ENCODE measurements at places on chromosomes 1 and 21.

DNA sequence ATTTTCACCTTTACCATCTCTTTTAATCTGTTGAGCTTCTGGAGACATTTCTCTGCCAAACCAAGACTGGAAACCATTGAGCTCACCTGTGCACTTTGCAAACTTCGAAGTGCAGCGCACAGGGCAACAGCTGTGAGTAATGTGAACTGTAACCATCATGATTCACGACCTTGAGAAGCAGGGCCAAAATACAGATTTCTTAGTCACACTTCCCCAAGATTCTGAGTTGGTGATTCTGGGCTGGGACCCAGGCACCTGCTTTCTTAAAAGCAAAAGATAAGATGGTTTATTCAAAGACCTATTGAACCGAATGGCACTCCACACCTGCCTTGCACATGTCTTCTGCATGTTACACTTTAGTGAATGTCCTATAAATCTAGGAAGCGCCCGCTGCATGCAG is 10.2 kb downstream of the AGTRAP start:
- DNase-seq, result no peak

- no peak for DNase-seq
These were observed 4.5 kb downstream of the PATJ start for GRCh38 chr1:61746813-61747212.

GRCh38 chr1:174232761-174233160 is 73.4 kb downstream of the RABGAP1L start:
- no peak for DNase-seq

DNA sequence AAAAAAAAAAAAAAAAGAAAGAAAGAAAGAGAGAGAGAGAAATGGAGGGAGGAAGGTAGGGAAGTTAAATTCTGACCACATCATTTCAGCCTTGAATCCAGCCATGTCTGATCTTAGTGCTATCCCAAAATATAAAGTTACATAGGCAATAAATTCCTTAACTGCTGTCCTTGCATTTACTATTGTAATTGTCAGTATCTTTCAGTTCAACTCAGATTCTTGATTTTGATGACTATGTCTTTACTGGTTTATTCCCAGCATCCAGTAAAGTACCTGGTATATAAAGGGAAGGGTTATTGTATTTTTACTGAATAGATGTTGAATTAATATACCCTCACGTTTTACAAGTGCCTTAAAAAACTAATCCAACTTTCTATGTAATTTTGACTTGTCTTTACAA is 8.9 kb upstream of the COP1 start:
- DNase-seq, result no peak

GRCh38 chr1:105830571-105831146 is 1225.8 kb upstream of the PRMT6 start:
- DNase-seq, result no peak

GRCh38 chr1:208160259-208160819 is 83.8 kb downstream of the PLXNA2 start:
- no peak for DNase-seq

DNA sequence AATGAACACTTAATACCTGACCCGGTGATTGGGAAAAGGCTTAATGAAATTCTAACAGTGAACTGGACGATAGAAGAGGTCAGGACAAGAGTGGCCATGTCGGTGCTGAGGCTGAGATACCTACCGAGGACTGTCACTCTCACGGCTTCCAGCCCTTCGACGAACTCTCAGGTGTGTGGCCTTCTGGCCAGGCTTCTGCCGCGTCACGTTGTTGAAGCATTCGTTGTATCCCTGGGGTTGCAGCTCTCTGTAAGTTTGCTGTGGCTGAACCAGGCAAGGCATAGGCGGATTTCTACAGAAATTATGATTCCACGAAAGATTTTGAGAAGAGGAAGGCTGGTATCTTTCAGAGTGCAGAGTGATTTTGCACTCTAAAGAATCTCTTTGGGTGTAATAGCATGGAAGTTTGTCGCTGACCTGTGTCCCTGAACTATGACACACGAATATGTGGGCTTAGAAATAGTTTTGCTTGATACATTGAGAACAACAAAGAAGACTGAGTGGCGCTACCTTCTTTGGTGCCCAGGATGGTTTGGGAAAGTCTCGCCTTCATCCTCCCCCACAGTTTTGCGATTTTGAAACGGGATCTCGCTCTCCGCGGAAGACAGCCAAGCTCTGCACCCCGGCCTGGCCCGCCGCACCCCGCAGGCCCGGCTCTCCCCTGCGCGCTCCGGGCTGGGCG is 403 bp upstream of the EPHX4 start:
- DNase-seq, result peak; percentile 19

- no peak for DNase-seq
These were observed 2.6 kb downstream of the RNF220 start for GRCh38 chr1:44407430-44408211.

GRCh38 chr21:16580661-16581060 is 850.9 kb downstream of the USP25 start:
- no peak for DNase-seq

- no peak for DNase-seq
These were observed 2.6 kb downstream of the NCMAP start for GRCh38 chr1:24558455-24558854.

DNA sequence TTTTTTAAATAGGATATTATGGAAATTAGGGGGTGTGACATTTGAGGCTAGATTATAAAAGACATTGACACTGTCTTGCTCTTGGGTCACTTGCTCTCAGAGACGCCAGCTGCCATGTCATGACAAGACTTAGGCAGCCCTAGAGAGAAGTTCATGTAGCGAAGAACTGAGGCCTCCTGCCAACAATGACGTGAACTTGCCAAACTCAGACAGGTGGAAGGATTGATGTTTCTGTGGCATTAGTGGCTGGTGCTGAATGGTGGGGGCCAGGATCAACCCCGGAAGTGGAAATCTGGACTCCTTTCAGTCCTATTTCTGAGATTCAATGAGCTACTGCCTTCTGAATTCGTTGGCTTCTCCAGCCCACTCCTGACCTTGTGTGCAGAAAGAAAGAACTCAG is 14.7 kb downstream of the NCF2 start:
- DNase-seq, result no peak

DNA sequence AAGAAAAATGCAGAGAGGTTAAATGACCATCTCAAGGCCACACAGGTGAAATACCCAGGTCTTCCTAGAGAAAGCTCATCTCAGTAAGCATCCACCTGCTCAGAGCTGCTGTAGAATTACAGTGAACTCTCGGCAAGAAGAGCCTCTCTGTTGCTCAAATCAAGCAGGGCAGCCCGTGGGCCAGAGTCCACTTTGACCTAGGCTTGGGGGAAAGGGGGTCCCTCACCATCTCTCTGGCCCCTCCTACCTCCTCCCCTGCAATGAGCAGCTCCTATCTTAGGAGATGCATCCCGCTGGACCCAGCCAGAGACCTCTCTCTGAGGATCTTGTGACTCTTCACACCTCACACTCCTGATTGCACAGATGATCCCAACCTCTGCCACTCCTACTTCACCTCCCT is 364.7 kb downstream of the PTPRU start:
- DNase-seq, result no peak

DNA sequence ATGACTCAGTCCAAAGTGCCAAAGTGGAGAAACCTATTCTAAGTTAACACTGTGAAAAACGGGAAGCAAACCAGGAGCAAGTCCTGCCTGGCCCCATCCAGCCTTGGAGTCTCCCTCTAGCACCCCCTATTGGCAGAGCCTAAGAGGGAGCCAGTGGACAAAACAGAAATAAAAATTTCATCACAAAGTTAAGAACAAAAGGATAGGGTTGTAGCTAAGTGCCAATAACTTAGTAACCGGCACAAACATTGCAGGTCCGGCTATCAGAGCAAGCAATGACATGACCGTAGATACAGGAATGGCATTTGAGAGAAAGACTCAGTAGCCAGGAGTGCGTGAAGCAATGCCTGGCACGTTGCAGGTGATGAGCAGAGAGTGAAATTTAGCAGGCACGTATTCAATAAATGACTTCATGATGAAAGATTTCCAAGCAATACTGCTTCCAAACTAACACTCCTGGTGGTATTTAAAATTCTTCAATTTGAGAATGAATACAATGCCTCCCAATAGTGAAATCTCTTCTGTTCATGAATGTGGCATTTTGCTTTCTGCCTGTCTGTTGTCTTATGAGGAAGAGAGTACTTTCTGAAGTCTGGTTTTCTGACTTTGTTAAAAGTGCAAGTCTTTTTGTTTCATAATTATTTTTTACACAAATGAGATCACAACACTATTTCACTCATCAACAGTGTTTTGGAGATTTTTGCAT is 391.0 kb downstream of the OMA1 start:
- DNase-seq, result peak; percentile 8

DNA sequence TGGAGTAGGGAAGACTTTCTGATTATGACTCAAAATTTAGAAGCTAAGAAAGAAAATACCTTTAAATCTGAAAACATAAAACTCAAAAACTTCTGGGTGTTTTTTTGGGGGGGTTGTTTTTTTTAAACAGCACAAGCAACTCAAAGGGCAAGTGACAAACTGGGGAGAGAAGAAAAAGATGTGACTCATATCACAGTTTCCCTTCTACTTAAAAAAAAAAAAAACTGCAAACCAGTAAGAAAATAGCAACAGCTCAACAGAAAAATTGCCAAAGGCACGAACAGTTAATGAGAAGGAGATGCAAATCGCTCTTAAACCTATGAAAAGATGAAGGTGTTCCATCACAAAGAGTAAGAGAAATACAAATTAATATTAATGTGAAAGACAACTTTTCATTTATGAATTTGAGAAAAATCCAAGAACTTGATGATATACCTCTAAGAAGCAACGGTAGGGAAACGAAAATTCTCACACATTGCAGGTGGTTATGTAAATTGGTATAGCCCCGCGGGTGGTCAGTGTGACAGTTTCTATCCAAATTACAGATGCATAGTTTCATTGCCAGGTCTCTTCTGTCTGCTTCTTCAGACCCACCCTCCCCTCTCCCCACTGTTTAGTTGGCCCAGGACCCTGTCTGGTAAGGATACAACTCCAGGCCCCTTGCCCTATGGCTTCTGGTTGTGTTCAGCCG is 9.0 kb downstream of the IFNAR2 start:
- DNase-seq, result no peak

DNA sequence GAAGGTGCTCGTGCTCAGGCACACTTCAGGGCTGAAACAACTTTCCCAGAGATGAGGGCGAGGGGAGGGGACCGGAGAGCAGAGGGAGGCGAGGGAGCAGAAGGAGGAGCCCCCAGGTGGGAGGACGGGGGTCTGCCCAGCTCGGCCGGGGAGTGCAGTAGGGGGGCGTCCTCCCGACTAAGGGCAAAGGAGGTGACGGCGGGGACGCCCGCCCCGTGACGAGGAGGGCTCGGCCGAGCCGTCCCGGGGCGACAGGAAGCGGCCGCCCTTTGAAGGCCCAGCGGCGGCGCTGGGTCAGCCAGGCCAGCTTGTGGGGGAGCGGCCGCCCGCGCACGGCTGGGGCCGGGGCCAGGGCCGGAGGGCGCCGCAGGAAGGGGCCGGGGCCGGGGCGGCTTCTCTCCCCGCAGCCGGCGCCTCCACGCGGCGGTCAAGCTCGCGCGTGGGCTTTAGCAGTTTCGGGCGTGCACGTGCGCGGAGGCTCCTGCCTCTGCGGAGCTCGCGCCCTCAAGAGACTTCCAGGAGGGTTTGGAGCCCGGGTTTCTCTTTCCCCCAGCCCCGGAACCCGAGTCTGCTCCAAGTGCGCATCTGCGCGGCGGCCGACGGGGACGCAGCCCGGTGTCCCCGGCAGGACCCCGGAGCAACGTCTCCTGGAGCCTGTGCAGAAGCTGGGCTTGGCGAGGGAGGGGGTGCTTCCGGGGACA is 100.8 kb upstream of the SLC45A1 start:
- DNase-seq, result no peak

GRCh38 chr1:185824106-185824505 is 89.9 kb downstream of the HMCN1 start:
- no peak for DNase-seq

DNA sequence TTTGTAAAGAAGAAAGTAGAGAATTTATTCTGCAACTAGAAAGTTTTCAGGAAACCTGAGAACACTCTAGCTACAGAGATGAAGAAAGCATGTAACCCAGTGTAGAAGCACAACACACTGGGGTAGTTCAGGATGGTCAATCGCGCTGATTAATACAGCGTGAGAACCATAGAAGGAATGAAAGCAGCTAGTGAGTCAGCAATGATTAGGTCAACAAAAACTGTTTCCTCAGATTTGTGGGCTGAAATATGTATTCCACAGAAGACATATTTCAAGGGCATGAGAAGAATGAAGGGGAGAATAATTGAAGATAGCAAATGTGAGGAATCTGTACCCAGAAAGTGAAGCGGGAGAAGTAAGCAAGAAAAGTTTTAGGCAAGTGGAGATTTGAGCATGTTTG is 97.8 kb upstream of the ADGRL2 start:
- DNase-seq, result no peak

DNA sequence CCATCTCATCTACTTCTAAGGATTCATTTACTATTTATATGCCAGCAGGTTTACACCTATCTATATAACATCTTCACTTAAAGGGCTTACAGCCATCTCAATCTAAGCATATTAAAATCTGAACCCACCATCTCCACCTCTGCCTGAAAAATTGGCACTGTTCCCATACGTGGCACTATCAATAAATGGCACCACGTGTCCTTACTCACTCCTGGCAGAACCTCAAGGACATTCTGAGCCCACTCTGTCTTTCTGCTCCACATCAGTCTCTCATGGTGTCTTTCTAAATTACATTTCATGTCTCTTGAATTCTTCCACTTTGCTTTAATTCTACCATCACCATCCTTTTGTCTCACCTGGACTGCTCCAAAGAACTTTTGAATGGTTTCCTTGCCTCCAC is 72.2 kb upstream of the HOOK1 start:
- no peak for DNase-seq

DNA sequence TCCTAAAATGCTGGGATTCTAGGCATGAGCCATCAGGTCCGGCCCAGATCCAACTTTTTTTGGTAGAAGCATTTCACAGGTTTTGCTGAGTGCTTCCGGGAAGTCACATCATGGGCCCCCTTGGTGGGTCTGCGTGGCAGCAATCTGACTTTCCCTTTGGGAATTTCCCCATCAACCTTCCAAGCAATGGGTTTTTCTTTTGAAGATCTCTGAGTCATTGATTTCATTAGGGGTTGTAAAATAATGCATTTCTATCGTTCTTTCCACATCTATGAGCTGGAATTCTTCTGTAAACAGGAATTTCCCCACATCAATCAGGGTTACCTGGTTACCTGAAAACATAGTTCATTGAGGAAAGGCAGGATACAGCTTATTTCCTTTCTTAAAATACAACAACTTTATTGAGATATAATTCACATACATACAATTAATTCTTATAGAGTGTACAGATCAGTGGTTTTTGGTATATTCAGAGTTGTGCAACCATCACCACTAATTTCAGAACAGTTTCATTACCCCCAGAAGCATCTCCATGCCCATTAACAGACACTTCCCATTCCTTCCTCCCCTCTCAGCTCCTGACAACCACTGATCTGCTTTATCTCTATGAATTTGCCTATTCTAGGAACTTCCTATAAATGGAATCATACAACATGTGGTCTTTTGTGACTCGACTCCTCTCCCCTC is 9.9 kb upstream of the ZBTB17 start:
- no peak for DNase-seq

DNA sequence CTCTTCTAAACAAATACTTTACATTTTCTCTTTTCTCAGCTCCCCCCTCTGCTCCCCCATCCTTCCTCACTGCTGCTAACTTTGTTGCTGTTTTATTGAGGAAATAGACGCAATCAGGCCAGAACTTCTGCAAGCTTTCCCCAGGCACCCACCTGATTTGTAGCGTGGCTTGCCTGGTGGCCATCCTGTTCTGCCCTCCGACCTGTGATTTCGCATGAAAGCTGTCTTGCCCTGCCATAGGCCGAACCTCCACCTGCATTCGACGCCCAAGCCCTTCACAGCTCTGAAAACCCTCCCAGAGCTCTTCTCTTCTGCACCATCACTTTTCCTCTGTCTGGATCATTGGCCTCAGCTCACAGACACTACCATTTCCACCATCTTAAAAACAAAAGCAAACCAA is 100.6 kb downstream of the PLPP3 start:
- DNase-seq, result no peak

- no peak for DNase-seq
These were observed 35.5 kb downstream of the COA6 start for GRCh38 chr1:234408757-234409156.

All from NCI-H1694 treated with DMSO at 0.1 percent for 48 hours (cell line).